Immature natural killer cell (primary cell): ENCODE measurements at places on chromosomes 7 and 10. TPM values are rescaled to one million over a fixed set of nuclear protein-coding genes. Genes with fewer than 3 reads are reported as not detected.
A peak's percentile ranks its signal among the peaks of the same experiment; 100 is the strongest.

Gene MACROH2A2
- polyA plus RNA-seq = 1.1 TPM

Gene GPER1
- not detected for polyA plus RNA-seq

Gene HMX2
- polyA plus RNA-seq = not detected

Gene NPC1L1
- not detected for polyA plus RNA-seq

Gene SEMA3C
- polyA plus RNA-seq = 0.53 TPM

Gene TLX1
- polyA plus RNA-seq = not detected

Gene CPXM2
- not detected for polyA plus RNA-seq

Gene PON1
- polyA plus RNA-seq = 0.75 TPM

Gene PFKFB3
- polyA plus RNA-seq = 8.0 TPM

Gene ACTL6B
- polyA plus RNA-seq = not detected

Gene WASHC2C
- 14.6 TPM for polyA plus RNA-seq

Gene DNAJC9
- polyA plus RNA-seq = 26.9 TPM

Gene CYP26C1
- polyA plus RNA-seq = 1.3 TPM

Gene LEP
- polyA plus RNA-seq = not detected

DNA sequence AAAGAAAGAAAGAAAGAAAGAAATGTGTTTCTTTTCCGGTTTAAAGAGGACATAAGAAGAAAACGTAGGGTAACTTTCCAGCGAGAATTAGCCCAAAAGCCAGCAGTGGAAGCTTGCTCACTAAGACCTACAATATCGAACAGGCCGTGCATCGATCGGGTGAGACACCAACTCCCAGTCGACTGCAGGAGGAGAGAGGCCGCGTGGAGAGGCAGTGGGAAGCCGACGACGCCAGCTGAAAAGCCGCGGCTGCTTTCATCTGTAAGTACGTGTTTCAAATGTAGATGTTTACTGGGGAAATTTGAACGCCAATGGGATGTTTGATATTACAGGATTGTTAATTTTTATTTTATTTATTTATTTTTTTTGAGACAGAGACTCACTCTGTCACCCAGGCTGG, 28.6 kb upstream of the GIMAP8 start:
- DNase-seq = no peak

- DNase-seq = no peak
These were observed 68.2 kb downstream of the TFEC start for GRCh38 chr7:115962340-115962739.

DNA sequence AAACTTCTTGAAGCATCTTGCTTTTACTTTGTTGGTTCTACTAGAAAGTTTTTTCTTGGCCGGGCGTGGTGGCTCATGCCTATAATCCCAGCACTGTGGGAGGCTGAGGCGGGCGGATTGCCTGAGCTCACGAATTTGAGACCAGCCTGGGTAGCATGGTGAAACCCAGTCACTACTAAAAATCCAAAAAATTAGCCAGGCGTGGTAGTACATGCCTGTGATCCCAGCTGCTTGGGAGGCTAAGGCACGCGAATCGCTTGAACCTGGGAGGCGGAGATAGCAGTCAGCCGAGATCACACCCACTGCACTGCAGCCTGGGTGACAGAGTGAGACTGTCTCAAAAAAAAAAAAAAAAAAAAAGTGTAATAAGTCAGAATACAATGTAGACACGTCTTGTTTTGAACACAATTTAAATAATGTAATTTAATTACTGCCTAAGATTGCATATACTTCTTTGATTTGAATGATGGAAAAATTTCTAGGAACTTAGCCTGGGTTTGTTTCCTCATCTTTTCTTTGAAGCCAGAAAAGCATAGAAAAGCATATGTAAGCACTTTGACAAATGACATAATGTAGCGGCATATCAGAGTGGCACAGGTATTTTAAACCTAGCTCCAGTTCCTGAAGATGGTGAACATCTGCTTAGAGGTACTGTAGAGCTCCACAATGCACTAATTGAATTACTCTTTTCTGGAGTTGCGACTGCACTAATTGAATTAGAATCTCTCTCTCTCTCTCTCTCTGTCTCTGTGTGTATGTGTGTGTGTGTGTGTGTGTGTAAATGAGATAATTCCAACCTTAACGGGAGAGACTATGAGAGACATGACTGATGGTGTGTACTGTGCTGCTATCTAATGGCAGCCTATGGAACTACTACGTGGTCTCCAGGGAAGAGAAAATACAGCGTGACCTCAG, 87.8 kb downstream of the BTRC start:
- no peak for DNase-seq

GRCh38 chr7:54827734-54828133, 68.7 kb upstream of the SEC61G start:
- DNase-seq = no peak

DNA sequence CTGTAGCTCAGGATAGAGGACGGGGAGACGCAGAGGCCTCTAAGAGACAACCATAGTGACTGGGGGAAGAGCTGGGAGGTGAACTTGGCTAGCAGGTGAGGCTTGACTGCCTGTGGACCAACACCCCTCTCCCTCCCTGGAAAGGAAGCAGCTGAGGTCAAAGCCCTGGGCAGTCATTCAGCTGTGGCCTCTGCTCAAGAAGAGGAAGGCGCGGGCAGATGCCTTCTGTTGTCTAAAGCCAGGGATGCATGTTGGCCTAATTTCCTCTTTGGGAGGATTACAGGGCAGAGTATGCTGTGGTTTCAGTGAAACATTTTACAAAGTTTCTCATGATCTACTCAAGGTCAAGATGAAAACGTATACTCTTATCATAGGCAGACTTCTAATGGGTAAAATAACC, 327.1 kb downstream of the PRPF18 start:
- no peak for DNase-seq

- peak; percentile 20 for DNase-seq
These were observed at the start of gene SFRP4 for GRCh38 chr7:37916673-37917660. TSS of gene SFRP4 (minus strand) at chr7:37916817. CDS start at chr7:37916537, 280 bp downstream.

DNA sequence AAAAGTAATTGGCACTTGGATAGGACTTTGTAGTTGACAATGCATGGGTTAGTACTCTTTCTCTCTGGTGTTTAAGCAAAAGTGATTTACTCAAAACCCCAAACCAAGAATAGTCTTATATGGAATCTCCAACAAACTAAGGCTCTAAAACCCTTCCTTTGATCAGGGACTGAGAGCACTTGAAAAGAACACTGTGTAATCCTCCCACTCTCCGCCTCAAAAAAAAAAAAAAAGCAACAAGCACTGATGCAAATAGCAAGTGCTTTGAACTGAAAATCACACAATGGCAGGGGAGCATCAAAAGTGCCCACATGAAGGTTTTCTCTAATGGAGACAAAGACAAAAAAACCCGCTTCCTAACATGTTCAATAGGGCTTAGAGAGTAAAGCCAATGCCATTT, 467.9 kb upstream of the AUTS2 start:
- DNase-seq = no peak

- DNase-seq = no peak
These were observed 41.4 kb downstream of the TOMM7 start for GRCh38 chr7:22781230-22781711.

DNA sequence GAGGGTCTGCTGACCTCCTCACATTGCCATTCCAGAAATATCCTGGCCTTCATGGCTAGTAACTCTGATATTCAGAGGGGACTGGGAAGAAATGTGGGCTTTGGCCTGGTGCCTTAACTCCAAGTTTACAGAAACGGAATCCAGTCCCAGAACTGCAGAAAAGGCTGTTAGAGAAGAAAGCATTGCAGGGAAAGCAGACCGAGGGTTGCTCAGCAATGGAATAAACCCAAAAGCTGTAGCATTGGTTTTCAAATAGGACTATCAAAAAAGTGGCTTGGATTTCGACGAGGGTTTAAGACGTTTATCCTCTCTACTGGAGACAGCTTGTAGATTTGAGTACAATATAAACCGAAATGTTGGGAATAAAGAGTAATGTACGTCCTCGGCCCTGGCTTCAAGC, 425.8 kb upstream of the FOXK1 start:
- no peak for DNase-seq

GRCh38 chr7:17787257-17787656, 153.0 kb downstream of the SNX13 start:
- no peak for DNase-seq

- DNase-seq = no peak
These were observed 189.3 kb downstream of the POLR1F start for GRCh38 chr7:19519443-19520021.

DNA sequence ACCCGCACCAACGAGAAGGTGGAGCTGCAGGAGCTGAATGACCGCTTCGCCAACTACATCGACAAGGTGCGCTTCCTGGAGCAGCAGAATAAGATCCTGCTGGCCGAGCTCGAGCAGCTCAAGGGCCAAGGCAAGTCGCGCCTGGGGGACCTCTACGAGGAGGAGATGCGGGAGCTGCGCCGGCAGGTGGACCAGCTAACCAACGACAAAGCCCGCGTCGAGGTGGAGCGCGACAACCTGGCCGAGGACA, 1.6 kb downstream of the VIM start:
- DNase-seq = no peak

DNA sequence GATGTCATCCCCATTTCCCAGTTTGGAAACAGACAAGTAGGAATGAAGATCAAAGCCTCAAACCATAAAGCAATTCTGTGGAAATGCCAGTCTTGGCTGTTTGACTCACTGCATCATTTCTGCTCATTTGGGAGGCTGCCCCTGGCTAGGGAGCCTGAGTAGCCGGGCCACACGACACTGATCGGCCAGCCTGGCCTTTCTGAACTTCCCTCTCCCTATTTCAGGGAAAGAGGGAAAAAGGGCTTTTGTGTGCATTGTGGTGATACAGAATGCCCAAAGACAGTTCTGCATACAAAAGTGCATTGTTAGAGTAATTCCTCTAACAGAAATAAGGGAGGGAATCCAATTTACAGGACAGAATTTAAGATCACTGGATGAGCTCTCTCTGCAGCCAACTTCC, 41.7 kb upstream of the OPALIN start:
- no peak for DNase-seq

GRCh38 chr10:112491144-112491543, 44.1 kb downstream of the VTI1A start:
- no peak for DNase-seq

GRCh38 chr10:75091146-75091545, 20.3 kb upstream of the SAMD8 start:
- DNase-seq = no peak

- peak; percentile 71 for DNase-seq
These were observed 62.8 kb upstream of the C7orf33 start for GRCh38 chr7:148527717-148528168.
